Naive thymus-derived CD8-positive, alpha-beta T cell (primary cell): ENCODE measurements at places on chromosomes 16 and 17. TPM values are rescaled to one million over a fixed set of nuclear protein-coding genes. Genes with fewer than 3 reads are reported as not detected.

The RASL10B gene
- total RNA-seq, result 0.38 TPM

DNA sequence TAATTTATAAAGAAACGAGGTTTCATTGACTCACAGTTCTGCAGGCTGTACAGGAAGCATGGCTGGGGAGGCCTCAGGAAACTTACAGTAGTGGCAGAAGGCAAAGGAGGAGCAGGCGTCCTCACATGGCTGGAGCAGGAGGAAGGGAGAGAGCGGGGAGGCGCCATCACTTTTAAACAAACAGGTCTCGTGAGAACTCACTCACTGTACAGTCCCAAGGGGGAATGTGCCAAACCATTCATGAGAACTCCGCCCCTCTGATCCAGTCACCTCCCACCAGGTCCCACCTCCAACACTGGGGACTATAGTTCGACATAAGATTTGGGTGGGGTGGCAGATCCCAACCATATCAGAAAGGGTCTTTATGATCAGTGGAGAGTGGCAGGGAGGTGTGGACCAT, 392.4 kb upstream of the TNRC6C start:
- H3K4me3 ChIP-seq, result no peak overlapping the region
- H3K27ac ChIP-seq, result no peak overlapping the region
- peaks cover 4% of the 10 kb centered on the region for H3K4me1 ChIP-seq
- no peaks in the 10 kb centered on the region for H3K36me3 ChIP-seq
- peak; percentile 14 for DNase-seq
- no peaks in the 10 kb centered on the region for H3K27me3 ChIP-seq

- H3K27ac ChIP-seq, result no peak overlapping the region
- H3K4me1 ChIP-seq, result no peaks in the 10 kb centered on the region
- H3K36me3 ChIP-seq, result no peaks in the 10 kb centered on the region
These were observed 318.4 kb upstream of the MAF start for GRCh38 chr16:79918916-79919315.

GRCh38 chr16:54633943-54634362, 296.7 kb upstream of the IRX5 start:
- no peak for DNase-seq
- no peaks in the 10 kb centered on the region for H3K36me3 ChIP-seq
- peaks cover 2% of the 10 kb centered on the region for H3K4me1 ChIP-seq
- H3K27me3 ChIP-seq, result no peaks in the 10 kb centered on the region
- no peak overlapping the region for H3K27ac ChIP-seq

- no peak overlapping the region for H3K4me3 ChIP-seq
- no peaks in the 10 kb centered on the region for H3K27me3 ChIP-seq
- H3K27ac ChIP-seq, result no peak overlapping the region
These were observed 8.9 kb downstream of the TRIM47 start for GRCh38 chr17:75869282-75870141.
